ENCODE measurements at places on chromosomes 1 and 21.

DNA sequence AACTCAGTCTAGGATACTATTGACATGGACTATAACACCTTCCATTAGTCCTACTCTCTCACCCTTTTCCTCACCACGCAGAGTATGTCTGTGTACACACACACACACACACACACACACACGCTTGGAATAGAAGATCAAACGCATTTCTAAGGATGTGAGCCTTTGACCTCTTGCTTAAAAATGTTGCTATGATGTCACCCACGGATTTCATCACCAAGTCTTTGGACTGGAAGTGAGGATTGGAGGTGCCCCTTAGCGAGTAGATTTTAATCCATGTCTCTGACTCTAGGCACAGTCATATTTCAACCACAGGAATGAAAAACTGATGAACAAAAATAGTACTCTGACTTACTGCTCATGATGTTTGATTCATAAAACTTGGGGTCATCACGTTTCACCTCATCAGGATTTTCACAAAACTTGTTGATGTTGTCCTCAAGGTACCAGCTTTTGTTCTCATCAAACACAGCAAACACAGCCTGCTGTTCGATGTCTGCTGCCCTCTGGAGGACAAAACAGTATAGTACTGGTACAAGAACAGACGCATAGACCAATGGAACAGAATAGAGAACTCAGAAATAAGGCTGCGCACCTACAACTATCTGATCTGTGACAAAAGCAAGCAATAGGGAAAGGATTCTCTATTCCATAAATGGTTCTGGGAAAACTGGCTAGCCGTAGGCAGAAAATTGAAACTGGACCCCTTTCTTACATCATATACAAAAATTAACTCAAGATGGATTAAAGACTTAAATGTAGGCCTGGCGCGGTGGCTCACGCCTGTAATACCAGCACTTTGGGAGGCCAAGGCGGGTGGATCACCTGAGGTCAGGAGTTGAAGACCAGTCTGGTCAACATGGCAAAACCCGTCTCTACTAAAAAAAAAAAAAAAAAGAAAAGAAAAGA, 39.9 kb downstream of the F5 start:
- DNase-seq: peak; percentile 57

GRCh38 chr1:219416598-219417238, 196.2 kb downstream of the ZC3H11B start:
- DNase-seq: peak; percentile 79

GRCh38 chr21:27825035-27825434, 858.1 kb upstream of the ADAMTS5 start:
- DNase-seq: no peak

- no peak for DNase-seq
These were observed 576.9 kb upstream of the B3GALT2 start for GRCh38 chr1:193763266-193763665.

DNA sequence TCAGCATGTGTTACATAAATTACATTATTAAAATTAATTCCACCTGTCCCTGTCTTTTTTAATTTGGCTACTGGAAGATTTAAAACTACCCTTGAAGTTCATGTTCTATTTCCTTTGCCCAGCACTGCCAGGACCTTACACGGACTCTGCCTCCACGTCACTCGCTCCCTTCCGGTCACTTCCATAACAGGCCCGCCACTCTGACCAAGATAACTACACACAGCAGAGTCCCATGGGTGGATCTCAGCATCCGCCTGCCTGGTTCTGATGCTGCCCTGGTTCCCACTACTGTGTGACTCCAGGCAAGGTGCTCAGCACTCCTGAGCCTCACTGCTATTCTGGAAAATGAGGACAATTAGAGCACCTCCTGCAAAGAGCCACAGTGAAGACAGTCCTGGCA, 153.3 kb upstream of the ERG start:
- no peak for DNase-seq

- DNase-seq: no peak
These were observed 33.9 kb upstream of the GRHL3 start for GRCh38 chr1:24285231-24285630.

DNA sequence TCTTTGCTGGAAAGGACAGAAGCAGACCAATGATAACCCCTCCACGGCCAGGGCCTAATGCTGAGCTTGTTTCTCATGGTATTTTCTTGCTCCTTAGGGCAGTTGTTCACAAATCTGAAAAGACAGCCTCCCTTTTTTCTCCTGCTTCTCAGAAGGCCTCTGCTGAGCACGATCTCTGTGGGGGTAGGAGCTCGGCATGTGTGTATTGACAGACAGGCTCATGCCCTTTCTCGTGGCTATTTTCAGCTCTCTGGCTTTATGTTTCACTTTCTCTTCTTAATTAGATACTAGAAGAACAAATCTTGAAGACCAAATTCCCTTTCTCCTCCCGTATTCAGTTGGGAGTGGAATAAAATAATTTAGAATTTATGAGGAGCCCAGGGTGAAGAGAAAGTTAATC, 768 bp upstream of the RIIAD1 start:
- DNase-seq: peak; percentile 32

DNA sequence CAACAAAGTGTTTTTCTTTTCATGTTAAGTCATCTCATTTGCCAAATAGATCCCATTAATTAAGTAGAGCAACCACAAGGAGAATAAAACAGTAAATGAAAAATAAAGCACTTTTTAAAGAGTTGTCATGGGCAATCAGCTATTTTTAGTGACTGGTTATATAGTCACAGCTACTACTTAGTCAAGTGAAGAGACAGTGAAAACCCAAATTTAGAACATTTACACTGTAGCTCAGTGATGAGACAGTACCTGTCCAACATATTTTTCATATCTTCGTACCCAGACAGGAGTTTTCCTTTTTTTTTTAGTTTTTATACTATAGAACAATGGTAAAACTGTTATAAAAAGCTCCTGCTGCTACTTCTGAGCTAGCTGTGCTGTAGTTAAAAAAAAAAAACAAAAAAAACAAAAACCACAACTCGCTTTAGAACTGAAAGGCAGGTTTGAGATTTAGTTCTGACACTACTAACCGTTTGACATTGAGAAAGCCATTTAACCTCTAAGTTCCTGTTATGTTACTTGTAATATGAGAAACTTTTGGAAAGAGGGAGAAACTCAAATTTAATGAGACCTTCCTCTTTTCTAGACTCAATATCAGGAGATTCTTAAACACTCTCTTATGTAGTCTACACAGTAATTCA, 777.5 kb downstream of the ADGRL2 start:
- no peak for DNase-seq

DNA sequence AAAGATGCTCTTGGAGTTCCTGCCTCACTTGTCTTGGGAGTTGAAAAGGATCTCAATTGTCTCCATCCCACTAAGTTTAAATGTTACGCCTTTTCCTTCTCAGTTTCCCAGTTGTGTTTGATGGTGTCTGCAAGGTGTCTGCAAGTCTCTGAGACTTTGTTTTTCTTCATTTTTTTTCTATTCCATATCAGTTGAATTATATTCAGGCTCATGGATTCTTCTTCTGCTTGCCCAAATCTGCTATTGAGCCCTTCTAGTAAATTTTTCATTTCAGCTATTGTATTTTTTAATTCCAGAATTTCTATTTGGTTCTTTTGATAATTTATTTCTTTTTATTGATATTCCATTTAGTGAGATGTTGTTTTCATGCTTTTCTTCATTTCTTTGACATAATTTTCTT, 47.4 kb upstream of the TSHB start:
- no peak for DNase-seq

GRCh38 chr1:21836010-21836409, 23.9 kb downstream of the LDLRAD2 start:
- no peak for DNase-seq

DNA sequence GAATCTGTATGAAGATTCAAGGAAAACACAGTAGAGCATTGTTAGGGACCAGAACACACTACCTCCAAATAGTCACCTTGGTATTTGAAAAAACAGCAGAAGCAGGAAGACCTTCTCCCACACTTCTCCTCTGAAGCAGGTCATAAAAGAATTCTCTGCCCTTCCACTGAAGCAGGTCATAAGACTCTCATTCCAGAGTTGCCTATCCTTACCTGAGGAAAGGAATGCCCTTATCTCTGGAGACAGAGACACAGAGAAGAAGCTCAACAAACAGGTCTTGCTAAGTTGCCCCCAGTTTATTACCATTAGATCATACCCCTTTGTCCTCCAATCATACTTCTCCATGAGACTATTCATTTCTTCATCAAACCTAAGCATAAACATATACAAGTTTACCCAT, 225.8 kb upstream of the TNR start:
- DNase-seq: no peak

DNA sequence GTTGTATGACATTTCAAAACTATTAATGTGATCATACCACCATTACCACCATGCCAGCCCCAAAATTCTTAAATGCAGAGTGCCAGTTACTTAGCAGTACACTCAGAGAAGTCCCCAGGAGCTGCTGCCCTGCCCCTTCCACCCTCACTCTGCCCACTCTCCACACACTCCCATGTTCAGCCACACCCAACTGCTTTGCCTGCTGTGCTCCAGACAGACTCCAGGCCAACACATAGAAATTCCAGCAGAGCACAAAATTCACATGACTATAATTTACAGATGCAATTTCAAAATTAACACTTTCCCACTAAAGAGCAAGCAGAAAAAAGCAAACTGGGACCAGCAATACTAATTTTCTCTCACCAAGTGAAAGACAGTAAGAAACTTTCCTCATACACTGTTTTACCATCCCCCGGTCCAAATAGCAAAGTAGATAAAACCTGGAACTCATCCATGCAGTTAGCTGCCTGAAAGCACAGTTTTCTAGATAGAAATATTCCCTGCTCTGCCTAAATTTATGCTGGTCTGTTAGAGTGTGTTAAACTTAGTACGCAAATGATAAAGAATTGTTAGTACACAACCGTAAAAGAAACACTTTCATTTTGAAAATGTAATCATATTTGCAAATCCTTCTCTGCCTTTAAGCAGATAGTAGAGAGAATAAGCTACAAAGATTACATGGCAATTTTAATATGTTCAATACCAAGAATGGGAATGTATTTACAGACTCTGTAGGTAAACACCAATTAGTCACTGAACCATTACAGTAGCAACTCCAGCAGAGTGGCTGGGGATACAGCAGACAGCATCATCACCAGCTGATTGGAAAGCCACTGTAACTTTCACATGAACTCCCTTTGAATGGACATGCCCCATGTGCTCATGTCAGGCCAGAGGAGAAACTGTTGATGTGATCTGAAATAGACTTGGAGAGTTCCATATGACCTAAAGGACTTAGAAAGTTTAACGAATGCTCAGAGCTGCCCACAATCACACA, 176.5 kb downstream of the VAV3 start:
- DNase-seq: no peak

- DNase-seq: peak; percentile 28
These were observed 4.2 kb downstream of the PPP1R15B start for GRCh38 chr1:204407295-204407971.

- DNase-seq: no peak
These were observed 51.5 kb downstream of the VANGL2 start for GRCh38 chr1:160451859-160452232.

DNA sequence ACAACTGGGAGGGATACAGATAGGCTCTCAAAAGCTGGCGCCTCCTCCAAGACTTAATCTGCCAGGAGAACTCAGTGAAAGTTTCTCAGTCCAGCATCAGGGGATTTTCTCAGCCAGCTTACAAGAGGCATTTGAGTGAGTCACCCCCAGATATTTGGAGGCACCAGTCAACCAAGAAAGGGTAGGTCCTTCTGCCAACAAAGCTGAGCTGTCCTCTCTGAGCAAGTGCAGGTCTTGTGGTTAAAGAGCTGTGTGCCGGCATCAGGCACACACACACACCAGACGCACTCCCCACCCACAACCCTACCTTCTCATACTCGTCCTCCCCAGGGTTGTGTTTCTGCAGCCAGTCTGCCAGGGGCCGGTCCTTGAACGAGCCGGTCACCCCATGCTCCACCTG, 27.0 kb upstream of the PPP1R15B start:
- peak; percentile 33 for DNase-seq

DNA sequence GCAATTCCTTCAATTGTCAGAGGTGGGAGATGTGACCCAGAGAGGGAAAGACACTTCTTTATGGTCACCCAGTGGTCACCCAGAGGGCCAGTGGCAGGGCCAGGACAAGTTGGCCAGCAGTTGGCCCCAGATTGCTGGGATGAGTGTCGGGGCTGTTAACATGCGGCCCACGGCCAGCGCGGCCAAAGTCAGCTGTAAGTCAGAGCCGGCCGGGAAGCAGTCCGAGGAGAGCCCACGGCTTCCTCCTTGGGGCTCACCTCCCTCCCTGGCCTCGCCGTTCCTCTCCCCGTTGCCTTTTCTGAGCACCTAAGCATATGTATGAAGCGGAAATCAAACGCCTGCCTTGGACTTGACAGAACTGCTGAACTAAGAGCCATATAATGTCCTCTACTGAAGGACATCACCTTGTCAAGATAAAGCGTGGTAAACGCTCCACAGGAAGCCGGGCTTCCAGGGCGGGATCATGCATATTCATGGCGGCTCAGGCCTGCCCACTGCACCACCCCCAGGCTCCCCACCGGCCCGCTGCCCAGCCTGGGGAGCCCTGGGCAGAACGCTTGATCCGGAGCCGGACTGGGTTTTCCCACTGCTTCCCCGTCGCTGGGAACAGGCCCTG, 245.4 kb upstream of the POU3F1 start:
- no peak for DNase-seq

GRCh38 chr21:34504595-34504994, 7.4 kb downstream of the KCNE1 start:
- no peak for DNase-seq

GRCh38 chr1:115377411-115377810, 39.4 kb upstream of the NGF start:
- no peak for DNase-seq

DNA sequence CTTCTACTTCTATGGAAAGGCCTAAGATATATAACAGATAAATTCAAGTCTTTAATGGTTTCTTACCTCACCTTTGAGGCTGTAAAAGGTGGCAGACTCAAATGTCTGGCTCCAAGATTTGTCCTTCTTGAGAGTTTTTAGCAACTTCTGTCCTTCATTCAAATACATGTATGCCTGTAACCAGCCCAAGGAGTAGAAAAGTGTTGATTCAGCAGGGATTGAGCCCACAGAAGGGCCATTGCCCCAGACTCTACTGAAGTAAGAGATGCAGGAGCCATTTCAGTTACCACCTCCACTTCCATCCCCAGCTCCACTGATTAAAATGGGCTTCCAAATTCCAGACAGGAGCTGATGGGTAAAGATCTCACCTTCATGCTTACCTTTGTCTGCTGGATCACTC, 80.0 kb downstream of the ADCY10 start:
- DNase-seq: no peak

DNA sequence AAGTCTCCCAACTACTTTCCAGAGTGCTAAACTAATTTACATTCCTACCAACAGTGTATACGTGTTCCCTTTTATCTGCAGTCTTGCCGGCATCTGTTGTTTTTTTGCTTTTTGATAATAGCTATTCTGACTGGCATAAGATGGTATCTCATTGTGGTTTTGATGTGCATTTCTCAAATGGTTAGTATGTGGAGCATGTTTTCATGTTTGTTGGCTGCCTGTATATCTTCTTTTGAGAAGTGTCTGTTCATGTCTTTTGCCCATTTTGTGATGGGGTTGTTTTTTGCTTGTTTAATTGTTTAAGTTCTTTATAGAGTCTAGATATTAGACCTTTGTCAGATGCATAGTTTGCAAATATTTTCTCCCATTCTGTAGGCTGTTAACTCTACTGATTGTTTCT, 46.6 kb downstream of the MAST2 start:
- no peak for DNase-seq

Measured in activated CD8-positive, alpha-beta T cell treated with anti-CD3 and anti-CD28 coated beads for 36 hours (primary cell).